ENCODE measurements at places on chromosomes 2 and 18.

GRCh38 chr2:148982282-148982681 is 56.2 kb upstream of the LYPD6B start:
- DNase-seq: no peak
- no peak overlapping the region for H3K27ac ChIP-seq
- no peaks in the 10 kb centered on the region for H3K27me3 ChIP-seq
- H3K4me1 ChIP-seq: no peaks in the 10 kb centered on the region

DNA sequence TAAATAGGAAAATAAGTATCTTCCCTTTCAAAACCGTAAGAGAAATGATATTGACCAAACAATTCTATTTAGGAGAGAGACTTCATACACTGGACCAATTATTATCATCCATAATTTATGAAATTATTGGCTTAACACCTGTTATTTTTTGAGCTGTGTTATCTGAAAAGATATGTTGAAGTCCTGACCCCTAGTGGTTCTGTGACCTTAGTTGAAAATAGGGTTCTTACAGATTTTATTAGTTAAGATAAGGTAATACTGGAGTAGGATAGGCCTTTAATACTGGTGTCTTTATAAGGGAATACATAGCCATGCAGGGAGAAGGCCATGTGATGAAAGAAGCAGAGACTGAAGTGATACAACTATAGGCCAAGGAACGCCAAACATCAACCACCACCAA is 659.6 kb downstream of the DCC start:
- DNase-seq: no peak
- no peaks in the 10 kb centered on the region for H3K4me1 ChIP-seq
- no peaks in the 10 kb centered on the region for H3K36me3 ChIP-seq
- H3K27ac ChIP-seq: no peak overlapping the region
- H3K4me3 ChIP-seq: no peak overlapping the region
- no peaks in the 10 kb centered on the region for H3K27me3 ChIP-seq

- H3K4me1 ChIP-seq: peaks cover 45% of the 10 kb centered on the region
- no peak overlapping the region for H3K4me3 ChIP-seq
- H3K27ac ChIP-seq: peak overlapping the region; percentile 100
- H3K27me3 ChIP-seq: no peaks in the 10 kb centered on the region
These were observed 1.5 kb downstream of the KLF7 start for GRCh38 chr2:207164006-207164831.

GRCh38 chr2:232232915-232233314 is 145.6 kb upstream of the ALPP start:
- no peaks in the 10 kb centered on the region for H3K27me3 ChIP-seq
- DNase-seq: no peak
- H3K4me1 ChIP-seq: peaks cover 9% of the 10 kb centered on the region

DNA sequence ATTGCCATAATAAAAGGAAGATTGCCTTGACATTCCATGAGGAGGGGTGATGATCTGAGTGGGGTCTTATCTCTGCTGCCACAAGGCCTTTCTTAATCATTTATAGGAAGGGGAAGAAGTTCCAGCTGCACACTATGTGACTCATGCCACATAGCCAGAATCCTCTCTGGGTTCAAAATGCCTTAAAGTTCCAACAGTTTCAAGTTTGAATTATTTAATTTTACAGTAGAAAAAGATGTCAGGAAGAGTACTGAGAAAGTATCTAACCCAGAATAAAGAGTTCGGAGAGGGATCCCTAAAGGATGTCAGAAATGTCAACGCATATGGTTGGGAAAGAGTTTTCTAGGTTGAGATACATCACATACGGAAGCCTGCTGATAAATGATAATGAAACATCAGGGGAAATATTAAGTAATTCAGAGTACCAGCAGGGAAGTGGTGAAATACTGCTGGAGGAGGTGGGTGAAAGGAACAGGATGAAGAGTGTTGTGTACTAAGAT is 999.9 kb downstream of the TSN start:
- no peak for DNase-seq
- H3K27ac ChIP-seq: no peak overlapping the region
- H3K36me3 ChIP-seq: no peaks in the 10 kb centered on the region

GRCh38 chr2:236960531-236960930 is 125.2 kb upstream of the COPS8 start:
- DNase-seq: no peak
- no peaks in the 10 kb centered on the region for H3K36me3 ChIP-seq
- no peak overlapping the region for H3K4me3 ChIP-seq
- H3K27ac ChIP-seq: no peak overlapping the region
- no peaks in the 10 kb centered on the region for H3K27me3 ChIP-seq
- no peaks in the 10 kb centered on the region for H3K4me1 ChIP-seq

DNA sequence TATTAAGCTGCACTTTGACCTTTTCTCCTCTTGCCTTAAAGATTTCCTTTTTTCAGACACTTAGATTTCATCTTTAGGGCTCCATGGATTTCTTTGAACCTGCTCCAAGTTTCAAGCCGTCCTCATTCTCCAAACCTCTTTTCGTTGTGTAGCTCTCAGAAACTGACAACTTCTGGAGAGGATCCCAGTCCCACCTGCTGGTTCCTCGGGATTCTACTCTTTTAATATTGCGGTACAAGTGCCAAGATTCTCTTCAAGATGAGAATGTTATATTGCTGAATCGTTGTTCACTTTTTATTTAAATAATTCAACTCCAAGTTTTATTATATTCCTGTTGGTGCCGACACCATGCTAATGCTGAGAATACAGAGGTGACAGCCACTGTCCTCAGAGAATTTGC is 141.1 kb downstream of the CDH20 start:
- no peak for DNase-seq
- H3K27me3 ChIP-seq: no peaks in the 10 kb centered on the region
- H3K27ac ChIP-seq: no peak overlapping the region
- H3K4me1 ChIP-seq: no peaks in the 10 kb centered on the region

DNA sequence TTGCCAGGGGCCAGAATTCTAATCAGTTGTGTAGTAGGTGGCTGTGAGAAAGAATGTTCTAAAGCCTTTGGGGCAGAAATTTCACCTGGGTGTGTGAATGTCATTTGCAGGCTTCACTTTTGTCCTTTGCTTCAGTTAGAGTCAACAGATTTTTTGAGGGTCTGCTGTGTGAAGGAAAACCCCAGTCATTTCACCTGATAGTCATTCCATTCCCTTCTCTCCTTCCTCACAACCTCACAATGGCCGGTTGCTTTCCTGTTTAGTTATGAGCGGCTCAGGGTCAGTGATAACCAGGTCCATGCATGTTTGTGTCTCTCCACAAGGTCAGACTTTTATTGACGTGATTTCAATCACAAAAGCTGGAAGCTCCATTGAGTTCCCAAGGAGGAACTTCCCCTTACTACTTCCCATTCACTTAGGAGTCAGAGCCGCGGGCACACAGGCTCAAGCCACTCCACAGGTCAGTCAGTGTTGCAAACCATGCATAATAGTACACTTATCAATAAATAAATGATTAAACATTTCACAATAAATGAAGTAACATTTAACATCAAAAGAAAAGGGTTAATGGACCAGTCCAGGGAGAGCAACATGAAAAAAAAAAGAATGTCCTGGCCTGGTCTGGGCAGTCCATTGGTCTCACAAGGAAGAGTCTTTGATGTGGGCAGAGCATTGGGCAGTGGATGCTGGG is 74.3 kb downstream of the NPAS2 start:
- no peak overlapping the region for H3K27ac ChIP-seq
- H3K4me3 ChIP-seq: no peak overlapping the region
- DNase-seq: no peak
- H3K36me3 ChIP-seq: no peaks in the 10 kb centered on the region
- H3K4me1 ChIP-seq: peaks cover 30% of the 10 kb centered on the region

- DNase-seq: peak; percentile 41
- H3K4me3 ChIP-seq: no peak overlapping the region
- H3K36me3 ChIP-seq: no peaks in the 10 kb centered on the region
These were observed 1.8 kb downstream of the DYSF start for GRCh38 chr2:71455011-71455740.

- no peak overlapping the region for H3K27ac ChIP-seq
- no peaks in the 10 kb centered on the region for H3K36me3 ChIP-seq
- no peak overlapping the region for H3K4me3 ChIP-seq
- no peaks in the 10 kb centered on the region for H3K4me1 ChIP-seq
- no peaks in the 10 kb centered on the region for H3K27me3 ChIP-seq
These were observed 168.9 kb downstream of the CDH7 start for GRCh38 chr18:65919663-65920062.

- no peak overlapping the region for H3K4me3 ChIP-seq
- no peaks in the 10 kb centered on the region for H3K27me3 ChIP-seq
- no peak overlapping the region for H3K27ac ChIP-seq
- no peaks in the 10 kb centered on the region for H3K4me1 ChIP-seq
- H3K36me3 ChIP-seq: no peaks in the 10 kb centered on the region
These were observed 1.7 kb downstream of the INPP5D start for GRCh38 chr2:233061591-233062450.

DNA sequence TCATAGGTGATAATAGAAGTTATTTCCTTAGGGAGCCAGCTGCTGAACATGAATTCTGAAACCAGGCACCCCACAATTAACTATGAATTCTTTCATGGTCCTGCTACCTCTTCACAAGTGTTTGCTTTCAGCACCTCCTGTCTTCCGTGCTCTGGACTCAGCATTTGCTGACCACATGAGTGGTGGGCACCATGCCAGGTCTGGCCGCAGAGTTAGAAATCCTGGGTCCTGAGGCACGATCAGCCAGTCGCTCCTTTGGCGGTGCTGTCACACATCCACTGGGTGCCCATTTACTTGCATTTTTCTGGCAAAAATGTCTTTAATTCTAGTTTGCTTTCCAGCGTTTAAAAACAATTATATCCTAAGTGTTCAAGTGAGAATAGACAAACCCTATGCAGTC is 196.4 kb upstream of the PXDN start:
- H3K36me3 ChIP-seq: no peaks in the 10 kb centered on the region
- DNase-seq: peak; percentile 2
- no peaks in the 10 kb centered on the region for H3K27me3 ChIP-seq
- no peak overlapping the region for H3K4me3 ChIP-seq
- no peak overlapping the region for H3K27ac ChIP-seq

GRCh38 chr2:7429733-7430132 is 512.5 kb downstream of the RNF144A start:
- H3K27me3 ChIP-seq: no peaks in the 10 kb centered on the region
- no peak overlapping the region for H3K27ac ChIP-seq
- no peaks in the 10 kb centered on the region for H3K36me3 ChIP-seq
- no peak for DNase-seq
- no peaks in the 10 kb centered on the region for H3K4me1 ChIP-seq

GRCh38 chr2:69704446-69704845 is 37.5 kb upstream of the ANXA4 start:
- no peaks in the 10 kb centered on the region for H3K36me3 ChIP-seq
- H3K27me3 ChIP-seq: no peaks in the 10 kb centered on the region
- no peak overlapping the region for H3K27ac ChIP-seq

- H3K4me1 ChIP-seq: peaks cover 6% of the 10 kb centered on the region
- no peak overlapping the region for H3K4me3 ChIP-seq
- DNase-seq: peak; percentile 85
- no peak overlapping the region for H3K27ac ChIP-seq
- no peaks in the 10 kb centered on the region for H3K27me3 ChIP-seq
These were observed 131.9 kb downstream of the MYO1B start for GRCh38 chr2:191376981-191377629.

DNA sequence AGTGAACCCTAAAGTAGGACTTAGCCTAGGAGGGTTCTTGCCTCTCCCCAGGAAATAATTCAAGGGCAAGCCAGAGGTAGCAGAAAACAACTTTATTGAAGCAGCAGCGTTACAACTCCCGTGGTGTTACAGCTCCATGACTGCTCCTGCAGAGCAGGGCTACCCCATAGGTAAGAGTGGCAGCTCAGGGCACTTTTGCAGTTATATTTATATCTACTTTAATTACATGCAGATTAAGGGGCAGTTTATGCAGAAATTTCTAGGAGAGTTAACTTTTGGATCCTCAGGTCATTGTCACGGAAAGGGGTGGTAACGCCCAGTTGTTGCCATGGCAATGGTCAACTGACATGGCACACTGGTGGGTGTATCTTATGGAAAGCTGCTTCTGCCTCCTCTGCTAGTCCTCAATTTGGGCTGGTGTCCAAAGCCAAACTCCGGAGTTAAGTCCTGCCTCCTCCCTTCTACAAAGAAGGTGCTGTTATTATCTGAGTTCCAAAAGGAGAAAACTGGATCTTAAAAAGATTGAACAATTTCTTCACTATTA is 1413.0 kb downstream of the DSC3 start:
- no peak overlapping the region for H3K27ac ChIP-seq
- H3K4me1 ChIP-seq: no peaks in the 10 kb centered on the region
- H3K36me3 ChIP-seq: no peaks in the 10 kb centered on the region
- no peaks in the 10 kb centered on the region for H3K27me3 ChIP-seq
- H3K4me3 ChIP-seq: no peak overlapping the region

DNA sequence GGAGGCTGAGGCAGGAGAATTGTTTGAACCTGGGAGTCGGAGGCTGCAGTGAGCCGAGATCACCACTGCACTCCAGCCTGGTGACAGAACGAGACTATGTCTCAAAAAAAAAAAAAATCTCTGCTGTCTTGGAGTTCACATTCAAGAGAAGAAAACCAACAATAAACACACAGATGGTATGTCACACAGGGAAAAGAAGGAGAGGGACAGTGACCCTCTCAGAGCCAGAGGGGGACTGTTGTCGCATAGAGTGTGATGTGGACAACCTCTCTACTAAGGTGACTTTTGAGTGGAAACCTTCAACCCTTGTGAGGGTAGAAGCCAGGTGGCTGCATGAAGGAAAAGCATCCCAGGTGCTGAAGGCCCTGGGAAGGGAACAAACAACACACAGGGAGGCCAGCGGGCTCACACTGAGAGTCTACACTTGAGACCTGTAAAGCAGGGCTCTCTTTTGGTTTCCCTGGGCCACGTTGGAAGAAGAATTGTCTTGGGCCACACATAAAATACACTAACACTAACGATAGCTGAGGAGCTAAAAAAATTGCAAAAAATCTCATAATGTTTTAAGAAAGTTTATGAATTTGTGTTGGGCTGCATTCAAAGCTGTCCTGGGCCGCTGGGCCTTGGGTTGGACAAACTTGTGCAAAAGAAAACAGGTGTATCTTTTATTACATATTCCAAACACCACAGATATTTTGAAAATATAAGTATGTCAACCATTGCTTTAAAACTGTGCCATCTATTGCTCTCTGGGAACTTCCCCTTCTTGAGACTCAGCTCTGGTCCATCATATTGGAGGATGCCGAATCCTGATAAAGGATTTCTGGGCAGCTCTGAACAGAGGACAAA is 136.0 kb downstream of the DDX1 start:
- H3K36me3 ChIP-seq: no peaks in the 10 kb centered on the region
- no peaks in the 10 kb centered on the region for H3K27me3 ChIP-seq
- H3K4me1 ChIP-seq: peaks cover 13% of the 10 kb centered on the region
- no peak overlapping the region for H3K27ac ChIP-seq

DNA sequence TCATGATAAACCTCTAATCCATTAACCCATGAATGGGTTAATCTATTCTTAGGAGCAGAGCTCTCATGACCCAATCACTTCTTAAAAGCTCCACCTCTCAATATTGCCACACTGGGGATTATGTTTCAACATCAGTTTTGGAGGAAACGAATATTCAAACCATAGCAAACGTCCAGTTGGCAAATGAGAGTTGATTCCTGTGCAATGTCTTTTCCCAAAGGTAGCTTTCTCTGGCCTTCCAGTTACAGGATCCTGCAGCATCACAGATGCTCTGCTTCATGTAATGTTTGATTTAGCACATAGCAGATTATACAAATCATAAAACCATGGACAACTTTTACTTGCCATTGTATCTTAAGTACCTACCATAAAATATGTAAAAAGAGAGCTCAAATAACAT is 481.0 kb downstream of the TNS1 start:
- no peaks in the 10 kb centered on the region for H3K27me3 ChIP-seq
- no peak overlapping the region for H3K4me3 ChIP-seq
- H3K27ac ChIP-seq: no peak overlapping the region
- no peaks in the 10 kb centered on the region for H3K4me1 ChIP-seq

- no peak overlapping the region for H3K27ac ChIP-seq
- DNase-seq: no peak
- no peak overlapping the region for H3K4me3 ChIP-seq
- H3K36me3 ChIP-seq: no peaks in the 10 kb centered on the region
- H3K27me3 ChIP-seq: peaks cover 4% of the 10 kb centered on the region
- H3K4me1 ChIP-seq: no peaks in the 10 kb centered on the region
These were observed 206.8 kb upstream of the HDAC4 start for GRCh38 chr2:239607517-239608191.

Measured in adrenal gland (tissue), 19 donors.